ENCODE measurements at places on chromosomes 1 and 21.

DNA sequence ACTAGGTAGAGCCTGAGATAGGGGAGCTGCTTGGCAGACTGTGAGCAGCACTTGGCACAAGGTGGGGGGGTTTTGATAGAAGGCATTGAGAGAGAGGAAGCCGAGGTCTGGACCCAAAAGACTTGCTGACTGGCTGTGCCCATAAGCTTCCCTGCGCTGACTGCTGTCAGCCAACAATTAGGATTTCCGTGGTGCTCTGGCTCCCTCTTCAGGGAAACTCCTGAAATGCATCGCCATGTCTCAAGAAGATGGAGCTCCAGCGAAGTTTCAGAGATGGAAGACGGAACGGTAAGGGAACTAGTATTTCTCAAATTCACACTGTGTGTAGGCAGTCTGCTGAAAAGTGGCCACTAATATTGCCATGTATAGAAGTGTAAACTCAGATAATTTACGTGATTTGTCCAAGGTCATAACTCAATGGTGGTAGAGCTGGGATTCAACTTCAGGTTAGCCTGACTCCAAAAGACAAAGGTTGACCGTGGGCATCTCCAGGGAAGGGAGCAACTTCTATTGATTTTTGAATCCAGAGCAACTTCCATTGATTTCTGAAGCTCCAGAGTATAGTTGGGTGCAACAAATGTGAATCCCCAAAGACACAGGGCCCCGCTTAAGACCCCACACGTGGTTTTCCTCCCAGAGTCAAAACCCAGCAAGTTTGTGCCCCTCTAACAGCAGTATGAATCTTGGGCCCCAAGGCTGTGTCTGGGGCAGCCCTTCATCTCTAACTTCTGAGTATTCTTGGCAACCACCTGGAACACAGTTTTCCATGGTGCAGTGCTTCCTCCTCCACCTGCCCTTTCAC is 44.5 kb upstream of the CRNN start:
- DNase-seq: no peak

DNA sequence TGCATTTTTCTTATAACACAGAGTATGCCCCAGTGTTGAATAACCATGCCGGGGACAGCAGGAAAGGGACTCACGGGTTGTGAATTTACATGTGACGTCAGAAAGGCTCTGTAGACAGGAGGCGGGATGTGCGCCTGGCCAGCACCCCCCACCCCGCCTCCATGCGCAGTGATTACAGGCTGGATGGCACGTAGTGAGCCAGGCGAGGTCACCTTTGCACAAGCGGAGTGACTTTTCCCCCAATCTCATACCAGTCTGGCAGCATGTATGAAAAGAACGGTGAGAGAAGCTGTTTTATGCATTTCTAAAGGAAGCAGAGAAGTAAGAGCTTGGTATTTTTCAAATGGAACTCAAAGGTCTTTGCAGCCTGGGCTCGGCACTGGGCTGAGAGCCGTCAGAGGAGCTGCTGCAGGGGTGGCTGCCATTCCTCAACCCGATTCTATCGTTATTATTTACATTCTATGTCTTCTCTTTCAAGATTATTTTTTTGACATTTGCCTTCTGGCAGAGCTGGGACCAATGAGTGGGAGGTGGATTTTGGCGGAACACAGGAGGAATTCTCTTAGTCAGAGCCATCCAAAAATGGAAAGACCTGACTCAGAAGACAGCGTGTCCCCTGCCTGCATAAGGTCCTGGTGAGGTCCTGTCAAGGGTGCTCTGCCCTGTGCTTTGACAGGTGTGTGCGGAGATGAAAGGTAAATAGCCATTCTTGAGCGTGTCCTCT is 115.6 kb upstream of the SLC45A1 start:
- no peak for DNase-seq

DNA sequence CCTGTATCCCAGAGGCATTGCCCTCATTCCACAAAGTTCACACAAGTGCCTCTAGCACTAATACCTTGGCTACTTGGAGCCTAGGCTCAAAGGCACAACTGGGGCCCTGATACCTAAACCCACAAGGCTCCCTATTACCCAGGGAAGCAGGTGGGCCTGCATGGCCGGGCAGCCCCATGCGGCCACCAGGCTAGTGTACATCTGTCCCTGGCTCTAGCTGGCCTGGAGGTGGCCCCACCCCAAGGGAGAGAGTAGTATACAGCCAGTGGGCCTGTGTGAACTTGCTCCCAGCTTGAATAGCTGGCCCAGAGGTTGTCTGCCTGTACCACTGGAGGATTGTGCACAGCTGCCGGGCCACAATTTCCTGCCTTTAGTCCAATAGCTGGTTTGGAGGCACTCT is 52.2 kb downstream of the USP25 start:
- DNase-seq: no peak

DNA sequence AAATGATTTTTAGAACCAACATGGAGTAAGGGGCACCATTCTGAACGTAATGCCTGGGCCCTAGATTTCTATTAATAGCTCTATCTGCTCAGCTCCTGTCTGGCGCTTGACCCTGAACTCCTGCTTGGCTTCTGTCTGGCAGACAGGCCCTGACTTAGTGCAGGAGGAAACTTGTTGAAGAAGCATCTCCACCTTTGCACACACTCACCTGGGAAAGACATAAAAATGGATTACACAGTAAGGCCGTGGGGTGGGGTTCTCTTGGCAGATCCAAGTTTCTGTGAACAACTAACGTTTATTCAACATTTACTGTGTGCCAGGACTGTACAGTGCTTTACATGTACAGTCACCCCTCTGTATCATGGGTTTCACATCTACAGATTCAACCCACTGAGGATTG is 62.1 kb upstream of the CNIH3 start:
- no peak for DNase-seq

DNA sequence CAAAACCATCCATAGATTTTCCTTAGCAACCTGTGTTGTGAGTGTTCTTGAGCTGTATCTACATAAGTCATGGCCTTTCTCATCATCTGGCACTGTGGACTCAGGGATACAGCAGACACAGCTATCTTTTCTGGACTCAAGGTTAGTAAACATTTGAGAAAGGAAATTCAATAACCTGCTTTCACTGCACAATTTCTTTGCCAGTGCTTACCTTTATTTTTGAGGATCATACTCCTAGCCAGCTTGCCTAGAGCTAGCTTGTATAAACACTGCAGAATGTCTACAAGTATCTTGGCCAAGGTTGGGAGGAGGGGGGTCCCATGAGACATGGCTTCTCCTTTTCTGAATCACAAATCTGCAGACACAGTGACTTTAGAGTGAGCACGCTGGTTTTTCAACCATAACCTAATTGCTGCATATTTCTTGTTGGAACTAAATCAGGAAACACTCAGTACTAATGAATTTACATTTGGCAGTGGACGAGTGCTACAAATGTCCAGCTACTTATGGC is 27.2 kb downstream of the ADAMTS5 start:
- DNase-seq: no peak

DNA sequence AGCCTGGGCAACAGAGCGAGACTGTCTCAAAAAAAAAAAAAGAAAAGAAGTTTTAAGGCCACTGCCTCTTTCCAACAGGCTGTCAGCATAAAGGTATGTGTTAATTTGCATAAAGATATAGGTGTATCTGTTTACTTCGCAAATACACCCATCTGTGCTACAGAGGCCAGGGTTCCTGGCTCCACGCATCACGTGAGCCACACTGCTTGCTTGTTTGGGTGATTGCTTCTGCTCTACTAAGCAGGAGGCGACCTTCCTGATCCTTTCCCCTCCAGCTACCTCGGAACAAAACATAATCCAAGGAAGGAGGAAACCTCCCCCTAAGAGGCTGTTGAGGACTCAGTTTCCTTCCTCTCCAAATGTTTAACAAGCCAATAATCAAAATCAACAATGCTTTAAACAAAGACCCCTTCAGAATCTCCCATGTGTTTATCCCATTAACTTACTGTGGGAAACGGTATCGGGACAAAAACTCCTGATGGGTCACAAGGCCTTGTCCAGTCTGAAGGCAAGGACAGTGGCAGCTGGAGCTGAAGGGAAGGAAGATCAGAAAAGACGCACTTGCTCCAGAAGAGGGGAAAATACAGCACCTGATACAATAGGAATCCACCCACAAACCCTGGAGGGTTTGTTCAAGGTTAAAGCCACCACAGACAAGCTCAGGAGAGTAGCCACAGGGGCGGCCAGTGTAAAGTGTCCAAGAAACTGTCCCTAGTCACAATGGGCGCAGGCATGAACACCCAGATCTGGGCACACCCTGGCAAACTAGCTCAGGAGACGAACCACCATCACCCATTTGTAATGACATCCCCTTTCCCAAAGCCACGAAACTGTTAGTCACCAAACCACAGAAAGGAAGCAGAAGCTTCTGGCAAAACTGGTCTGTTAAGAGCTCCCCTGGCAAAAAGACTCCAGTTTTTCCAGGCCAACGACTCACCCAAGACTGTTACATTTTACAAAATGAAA is 17.2 kb downstream of the CTNNBIP1 start:
- no peak for DNase-seq

DNA sequence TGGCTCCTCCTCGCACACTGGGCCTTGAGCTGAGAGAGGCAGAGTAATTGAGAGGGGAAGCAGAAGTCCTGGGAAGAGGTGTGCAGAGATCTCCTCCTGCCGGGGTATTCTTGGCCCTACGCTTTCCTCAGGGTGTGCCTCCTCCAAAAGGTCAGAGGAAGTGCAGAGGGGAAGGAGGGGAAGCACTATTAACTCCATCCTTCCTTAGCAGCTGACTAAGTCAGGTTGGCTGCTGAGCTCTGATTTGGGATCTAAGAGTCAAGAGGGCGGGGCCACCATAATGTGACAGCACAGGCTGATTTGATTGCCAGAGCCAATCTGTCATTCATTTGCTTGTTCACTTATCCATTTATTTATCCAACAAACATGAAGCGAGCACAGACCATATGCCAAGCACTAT is 12.3 kb downstream of the ATP2B4 start:
- no peak for DNase-seq

DNA sequence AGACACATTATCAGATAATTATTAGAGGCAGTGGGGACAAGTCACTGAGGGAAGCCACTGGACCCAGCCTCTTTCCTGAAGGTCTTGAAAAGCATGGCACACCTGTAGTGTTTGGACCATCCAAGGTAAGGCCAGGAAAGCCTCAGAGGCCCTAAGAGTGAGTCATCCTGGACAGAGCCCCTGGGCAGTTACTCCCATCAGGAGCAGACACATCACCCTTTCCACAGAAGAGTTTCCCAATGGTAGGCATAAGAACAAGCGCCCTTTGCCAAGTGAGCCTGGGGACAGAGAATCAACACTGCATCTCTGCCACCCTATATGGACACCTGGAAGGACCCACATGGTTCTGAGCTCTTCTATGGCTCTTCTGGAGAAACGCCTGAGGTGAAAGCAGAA is 136.0 kb downstream of the PLXNA2 start:
- DNase-seq: no peak

GRCh38 chr21:45923146-45923545 is 58.4 kb upstream of the COL6A1 start:
- no peak for DNase-seq

GRCh38 chr1:16434501-16434900 is 2.7 kb downstream of the SPATA21 start:
- no peak for DNase-seq

DNA sequence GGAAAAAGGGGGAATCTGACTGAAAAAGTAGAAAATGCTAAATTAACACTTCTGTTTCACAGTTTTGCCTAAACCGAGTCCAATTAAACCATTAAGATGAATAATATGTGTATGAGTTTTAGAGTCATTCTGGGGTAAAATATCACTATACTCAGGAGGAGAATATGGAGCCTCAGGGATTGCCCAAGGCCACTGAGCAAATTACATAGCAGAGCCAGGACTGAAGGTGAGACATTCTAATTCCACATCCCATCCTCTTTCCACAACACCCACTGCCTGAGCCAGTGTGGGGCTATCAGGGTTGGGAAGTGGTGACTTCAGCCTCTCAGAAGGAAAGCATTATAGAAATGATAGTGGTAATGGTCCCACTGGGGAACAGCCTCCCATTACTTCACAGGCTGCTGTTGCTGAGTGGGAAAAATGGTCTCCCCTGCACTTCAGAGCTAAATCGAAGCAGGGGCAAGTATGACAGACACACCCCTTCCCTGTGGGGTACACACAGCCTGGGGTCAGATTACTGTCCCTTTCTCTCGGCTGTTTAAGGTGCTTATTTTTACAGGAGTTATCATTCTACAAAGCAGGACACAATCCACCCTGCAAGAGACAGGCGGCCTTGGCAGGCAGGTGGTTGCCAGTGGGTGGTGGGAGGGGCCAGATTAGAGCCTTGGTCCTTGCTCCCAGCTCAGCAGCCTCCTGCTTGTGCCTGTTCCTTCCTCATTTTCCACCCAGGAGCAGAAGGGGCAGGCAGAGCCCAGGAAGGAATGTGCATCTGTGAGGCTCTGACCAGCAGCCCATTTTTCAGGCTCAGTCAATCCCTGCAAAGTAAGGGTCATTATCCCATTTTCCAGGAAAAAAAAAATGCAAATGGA is 9.5 kb upstream of the BCAR3 start:
- no peak for DNase-seq

GRCh38 chr1:62716397-62716796 is 28.2 kb upstream of the DOCK7 start:
- no peak for DNase-seq

DNA sequence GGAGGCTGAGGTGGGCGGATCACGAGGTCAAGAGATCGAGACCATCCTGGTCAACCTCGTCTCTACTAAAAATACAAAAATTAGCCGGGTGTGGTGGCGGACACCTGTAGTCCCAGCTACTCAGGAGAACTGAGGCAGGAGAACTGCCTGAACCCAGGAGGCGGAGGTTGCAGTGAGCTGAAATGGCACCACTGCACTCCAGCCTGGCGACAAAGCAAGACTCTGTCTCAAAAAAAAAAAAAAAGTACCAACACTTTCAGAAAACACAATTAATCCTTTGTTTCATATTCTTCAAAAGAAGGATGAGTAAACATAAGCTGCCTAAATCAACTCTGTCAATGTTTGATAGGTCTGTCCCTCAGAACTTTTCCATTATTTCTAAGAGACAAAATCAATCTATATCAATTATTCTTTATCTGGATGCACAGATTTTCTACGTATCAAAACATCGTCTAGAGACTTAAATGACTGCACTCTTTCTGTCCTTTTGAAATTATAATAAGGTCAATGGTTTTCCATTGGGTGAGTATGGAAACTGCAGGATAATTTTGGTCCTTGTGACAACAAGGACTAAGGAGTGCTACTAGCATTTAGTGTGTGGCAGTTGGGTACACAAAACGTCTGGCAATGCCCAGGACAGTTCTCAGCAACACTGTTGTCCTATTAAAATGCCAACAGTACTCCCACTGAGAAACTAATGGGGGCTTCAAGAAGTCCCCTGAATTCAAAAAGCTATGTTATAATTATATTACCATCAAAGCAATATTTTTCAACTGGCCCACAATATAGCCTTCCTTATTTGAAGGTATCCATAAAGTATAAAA is 40.7 kb downstream of the LPGAT1 start:
- no peak for DNase-seq

GRCh38 chr1:209770636-209771415 is 13.5 kb downstream of the C1orf74 start:
- DNase-seq: no peak

GRCh38 chr1:212782422-212783154 is 9.0 kb downstream of the NSL1 start:
- no peak for DNase-seq

DNA sequence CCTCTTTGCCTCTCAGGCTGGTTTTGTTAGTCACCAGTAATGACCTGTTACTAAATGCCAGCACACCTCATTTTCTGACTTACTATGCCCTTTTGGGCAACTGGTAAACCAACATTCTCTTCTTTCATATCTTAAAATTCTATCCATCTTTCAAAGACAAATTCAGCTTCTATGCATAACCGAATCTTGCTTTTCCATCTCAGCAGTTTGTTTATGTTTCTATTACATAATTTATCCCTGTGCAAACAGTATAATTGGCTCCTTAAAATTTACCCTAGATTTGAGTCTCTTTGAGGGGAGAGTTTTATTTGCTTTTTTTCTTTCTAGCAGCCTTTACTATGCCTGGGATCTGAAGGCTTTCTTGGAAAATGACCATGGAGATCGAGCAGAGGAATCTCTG is 58.5 kb upstream of the SIPA1L2 start:
- no peak for DNase-seq
